NK-92 treated with Interleukin-12 subunit alpha and Interleukin-12 subunit beta, amount 100 ng/mL, for 24 hours (cell line): ENCODE measurements at places on chromosomes 2 and 18.

DNA sequence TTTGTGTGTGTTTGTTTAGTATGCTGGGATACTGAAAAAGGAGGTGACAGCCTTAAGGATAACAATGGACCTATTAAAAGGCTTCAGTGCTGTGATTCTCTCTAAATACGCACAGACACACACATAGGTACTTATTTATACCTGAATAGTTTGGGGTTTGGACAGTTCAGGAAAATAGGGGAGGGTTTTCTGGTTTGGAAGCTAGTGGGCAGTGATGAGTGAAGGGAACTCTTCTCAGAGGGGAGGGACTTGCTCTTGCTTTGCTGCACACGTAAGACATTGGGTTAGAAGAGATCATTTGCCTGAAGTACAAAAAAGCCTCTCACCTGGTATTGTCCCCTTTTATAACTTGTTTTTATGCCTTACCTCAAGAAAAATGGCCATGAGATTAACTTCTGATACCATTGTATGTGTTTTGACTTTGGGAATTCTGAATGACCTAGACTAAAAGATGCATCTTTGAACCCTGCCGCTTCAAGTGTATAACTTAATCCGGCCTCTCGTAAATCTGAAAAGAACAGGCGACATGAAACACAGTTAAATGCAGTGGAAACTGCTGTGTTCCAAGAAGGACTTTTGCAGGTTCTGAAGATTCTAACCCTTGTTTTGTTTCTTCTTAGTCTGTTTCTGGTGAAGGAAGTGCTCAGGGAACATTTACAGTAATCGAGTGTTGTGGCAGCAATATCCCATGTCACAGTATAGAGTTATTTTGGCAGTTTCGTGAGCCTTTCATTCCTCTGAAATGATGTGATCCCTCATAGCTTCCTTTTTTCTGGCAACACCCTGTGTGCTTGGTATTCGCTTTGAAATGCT, 2.5 kb downstream of the CRIM1 start:
- no peak for DNase-seq

DNA sequence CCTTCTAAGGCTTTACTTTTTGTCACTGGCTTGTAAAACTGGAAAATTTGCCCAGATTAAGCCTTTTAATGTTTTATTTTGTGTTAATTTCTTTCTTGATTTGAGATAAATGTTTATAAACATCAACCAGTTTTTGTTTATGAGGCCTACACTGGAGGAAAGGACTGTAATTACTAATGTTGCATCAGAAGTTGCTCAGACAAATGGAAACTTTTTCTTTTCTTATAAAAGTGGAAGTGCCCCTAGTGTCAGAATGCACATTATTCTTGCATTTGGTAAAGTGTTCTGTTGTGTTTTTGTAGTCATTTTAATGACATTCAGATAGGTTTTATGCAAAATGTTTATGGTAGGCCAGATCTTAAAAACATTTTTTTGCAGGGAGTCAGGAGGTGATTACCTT, 25.3 kb downstream of the LCLAT1 start:
- no peak for DNase-seq

- no peak for DNase-seq
Observed at GRCh38 chr2:48946449-48947048, 191.0 kb upstream of the LHCGR start.

DNA sequence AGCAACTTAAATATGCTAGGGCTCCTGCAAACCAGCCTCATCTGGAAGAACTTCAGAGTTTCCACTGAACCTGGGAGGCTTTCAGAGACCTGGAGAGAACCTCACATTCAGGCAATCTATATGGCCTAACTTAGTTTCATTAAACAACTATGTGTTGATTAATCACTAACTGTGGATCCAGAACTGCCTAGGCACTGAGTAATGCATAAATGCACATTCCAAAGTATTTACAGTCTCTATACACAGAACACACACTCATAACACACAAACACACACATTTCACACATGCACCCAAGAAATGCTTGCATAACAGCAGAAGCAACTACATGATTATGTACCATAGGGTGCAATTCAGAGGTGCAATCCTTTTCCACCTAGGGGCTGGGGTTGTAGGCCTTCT, 552.8 kb downstream of the BCL11A start:
- no peak for DNase-seq

DNA sequence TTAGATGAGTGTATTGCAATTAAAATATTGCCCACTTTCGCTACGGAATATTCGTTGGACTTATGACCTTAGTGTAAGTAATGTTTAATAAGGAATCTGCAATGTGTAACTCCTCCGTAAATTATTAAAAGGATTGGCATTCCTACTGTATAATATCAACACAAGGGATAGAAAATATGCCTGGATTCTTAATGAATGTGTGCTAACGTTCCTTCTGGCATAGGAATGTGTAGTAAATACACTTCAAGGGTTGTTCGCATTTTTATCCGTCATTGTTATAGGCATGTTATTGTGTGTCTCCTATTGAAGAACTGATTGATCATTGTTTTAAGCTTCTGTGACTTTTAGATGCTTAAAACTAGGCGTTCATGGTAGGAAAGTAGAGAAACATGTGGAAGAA, 134.5 kb downstream of the NEDD4L start:
- DNase-seq, result no peak

- no peak for DNase-seq
Observed at GRCh38 chr2:240898108-240898730, 2.3 kb upstream of the MAB21L4 start.

DNA sequence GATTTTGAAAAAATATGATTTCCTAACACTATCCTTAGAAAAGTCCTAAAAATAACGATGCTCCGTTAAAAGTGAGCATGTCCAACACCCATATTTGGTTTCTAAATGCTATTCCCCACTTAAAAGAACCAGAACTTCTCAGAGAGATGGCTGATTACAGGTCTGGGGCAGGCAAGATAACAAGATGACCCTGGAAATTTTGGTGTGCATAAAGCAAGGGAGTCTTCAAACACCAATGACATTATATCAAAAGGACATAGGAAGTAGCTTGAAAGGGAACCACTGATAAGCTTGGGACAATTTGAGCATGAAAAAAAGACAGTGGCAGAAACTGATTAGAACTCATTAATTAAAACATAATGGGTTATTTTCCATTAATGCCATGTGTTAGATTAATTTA, 17.9 kb downstream of the STK17B start:
- no peak for DNase-seq

GRCh38 chr2:172039011-172039704, 39.4 kb downstream of the METAP1D start:
- DNase-seq, result no peak

DNA sequence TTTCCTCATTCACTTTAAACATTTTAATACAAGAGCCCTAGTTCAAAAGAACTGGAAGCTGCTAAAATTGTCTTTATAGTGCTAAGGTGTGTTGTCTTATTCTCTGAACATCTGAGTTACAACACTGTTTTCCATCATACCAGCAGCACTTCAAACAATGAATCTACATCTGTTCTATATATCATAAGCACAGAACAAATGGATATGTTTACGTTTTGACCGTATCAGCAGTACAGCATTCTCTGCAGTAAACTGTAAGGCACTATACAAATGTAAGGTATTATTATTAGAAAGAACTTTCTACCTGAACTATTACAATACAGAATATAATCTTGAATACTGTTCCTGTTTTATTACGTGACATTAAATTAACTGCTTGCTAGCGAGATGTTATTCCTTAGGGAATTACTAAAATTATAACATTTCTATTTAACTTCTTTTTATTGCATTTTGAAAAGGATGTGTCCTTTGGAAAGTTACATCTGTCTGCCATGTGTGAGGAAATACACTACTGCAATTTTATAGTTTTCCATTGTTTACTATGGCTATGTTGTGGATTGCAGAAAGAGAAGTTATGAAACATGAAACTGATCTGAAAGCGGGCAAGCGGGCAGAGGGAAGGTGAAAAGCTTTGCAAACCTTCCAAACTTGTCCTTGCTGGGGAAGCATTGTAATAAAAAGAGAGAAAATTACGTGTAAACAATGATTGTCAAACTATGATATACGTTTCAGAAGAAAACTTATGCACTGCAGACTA, 13.7 kb downstream of the NCKAP1 start:
- DNase-seq, result no peak

GRCh38 chr2:178320011-178320585, 125.8 kb downstream of the OSBPL6 start:
- no peak for DNase-seq

- DNase-seq, result no peak
Observed at GRCh38 chr2:72803626-72804320, 22.1 kb downstream of the EXOC6B start.

GRCh38 chr2:25420820-25421237, 79.1 kb upstream of the DNMT3A start:
- DNase-seq, result no peak

- no peak for DNase-seq
Observed at GRCh38 chr2:231722721-231723307, 14.5 kb downstream of the PTMA start.

DNA sequence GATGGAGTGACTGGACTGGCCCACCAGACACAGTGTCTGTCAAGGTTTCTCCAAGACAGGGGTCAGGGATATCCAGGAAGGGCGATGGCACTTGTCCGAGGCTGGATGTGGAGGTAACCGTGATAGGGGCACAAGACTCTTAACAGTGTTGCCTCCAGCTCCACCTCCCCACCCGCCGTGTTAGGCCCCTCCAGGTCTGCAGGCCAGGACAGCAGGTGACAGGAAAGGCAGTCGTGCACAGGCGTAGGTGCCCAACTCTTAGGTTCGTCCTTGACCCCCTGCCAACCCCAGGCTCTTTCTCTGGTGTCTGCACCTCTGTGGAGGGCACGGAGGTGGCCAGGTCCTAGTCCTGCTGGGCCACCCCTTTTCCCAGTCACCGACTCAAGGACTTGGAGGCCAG, 10.1 kb downstream of the ITM2C start:
- DNase-seq, result no peak

DNA sequence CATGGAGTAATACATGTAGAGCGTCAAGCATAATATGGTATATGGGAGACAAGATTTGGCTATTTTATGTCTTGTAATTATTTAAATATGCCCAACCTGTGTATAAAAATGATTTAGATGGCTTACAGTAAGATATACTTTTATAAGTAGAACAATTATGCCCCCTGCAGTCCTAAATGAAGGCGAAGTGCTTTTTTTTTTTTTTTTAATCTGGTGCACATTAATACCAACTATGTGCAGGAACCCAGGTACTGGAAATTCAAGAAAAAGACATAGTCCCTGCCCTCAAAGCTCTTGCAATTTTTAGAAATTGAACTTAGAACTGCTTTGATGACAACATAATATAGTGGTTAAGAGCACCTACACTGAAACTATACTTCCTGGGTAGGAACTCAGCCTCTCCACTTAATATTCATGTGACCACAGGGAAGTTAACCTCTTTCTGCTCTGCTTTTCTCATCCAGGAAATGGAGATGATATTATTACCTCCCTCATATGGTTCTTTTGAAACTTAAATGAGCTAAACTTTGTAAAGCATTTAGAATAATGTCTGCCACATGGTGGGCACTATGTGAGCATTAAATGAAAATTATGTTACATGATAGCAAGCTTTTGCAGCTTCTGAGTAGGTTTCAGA, 38.1 kb downstream of the AFTPH start:
- no peak for DNase-seq

DNA sequence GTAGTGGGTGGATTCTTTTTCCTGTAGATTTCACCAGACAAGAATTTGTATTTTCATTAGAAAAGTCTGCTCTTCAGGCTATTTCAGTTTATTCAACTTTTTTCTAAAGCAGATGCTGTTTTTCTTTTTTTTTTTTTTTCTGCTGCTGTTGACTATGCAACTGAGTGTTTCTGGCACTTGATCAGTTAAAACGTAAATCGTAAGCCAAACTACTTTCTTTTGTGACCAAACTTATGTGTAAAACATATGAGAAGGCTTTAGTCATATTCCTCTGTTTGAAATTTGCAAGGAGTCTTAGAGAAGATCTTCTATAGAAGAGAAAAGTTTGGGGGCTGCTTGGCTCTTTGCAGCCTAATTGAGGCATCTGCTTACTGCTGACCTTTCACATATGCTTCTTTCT, 170.1 kb downstream of the PARD3B start:
- DNase-seq, result no peak

- no peak for DNase-seq
Observed at GRCh38 chr18:35030277-35030989, 10.8 kb upstream of the MAPRE2 start.

GRCh38 chr2:163735685-163736432, at the start of gene FIGN:
TSS of gene FIGN (minus strand) at chr2:163736008. CDS start at chr2:163734927, 1,081 bp downstream.
- DNase-seq, result no peak

DNA sequence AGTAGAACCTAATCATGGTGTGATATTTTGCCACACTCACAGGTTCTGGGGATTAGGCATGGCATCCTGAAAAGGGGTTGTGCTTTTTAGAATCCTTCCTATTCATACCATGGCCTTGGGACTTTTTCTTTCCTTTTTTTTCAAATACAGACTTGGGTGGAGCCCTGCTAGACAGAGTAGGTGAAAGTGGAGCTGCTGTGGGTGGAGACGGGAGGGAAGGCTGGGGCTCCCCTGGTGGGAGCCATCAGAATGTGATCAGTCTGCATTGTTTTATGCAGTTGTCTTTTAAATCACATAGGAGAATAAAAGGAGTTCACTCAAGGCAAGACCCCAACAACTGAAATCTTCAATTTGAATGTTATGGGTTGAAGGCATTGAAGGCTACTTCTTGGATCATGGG, 130.2 kb downstream of the VAPA start:
- no peak for DNase-seq

GRCh38 chr2:197149546-197149945, 161.0 kb downstream of the ANKRD44 start:
- DNase-seq, result no peak

GRCh38 chr2:178076130-178076529, 3.6 kb upstream of the PDE11A start:
- no peak for DNase-seq

DNA sequence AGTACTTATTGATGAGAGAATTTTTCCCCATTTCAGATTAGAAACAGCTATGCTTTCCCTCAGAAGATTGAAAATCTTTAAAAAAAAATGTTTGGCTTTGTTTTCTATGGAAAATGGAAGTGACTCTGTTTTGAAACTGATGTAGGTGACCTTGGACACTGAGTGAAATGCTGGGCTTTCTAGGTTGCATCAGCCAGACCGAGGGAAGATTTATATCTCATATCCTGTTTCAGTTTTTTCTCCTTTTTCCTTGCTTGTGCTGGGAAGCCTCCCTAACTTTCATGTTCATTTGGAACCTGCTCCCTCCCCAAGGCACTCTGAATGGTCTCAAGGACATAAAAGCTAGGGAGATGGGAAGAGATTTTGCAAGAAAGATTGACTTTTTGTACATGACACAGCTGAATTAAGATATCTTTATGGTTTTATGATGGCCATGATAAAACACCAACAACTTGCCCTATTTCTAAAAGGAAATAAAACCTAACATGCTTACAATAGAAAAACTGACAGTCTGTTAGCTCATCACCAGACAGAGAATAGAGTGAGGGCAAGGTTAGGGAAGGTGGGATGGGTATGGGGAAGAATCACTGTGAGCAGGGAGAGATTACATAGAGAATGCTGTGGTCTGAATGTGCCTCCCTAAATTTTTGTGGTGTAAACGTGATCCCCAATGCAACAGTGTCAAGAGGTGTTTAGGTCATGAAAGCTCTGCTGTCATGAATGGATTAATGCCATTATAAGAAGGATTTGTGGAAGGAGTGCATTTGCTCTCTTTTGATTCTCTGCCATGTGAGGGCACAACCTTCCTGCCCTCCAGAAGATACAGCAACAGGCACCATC, 249.7 kb downstream of the TPGS2 start:
- DNase-seq, result no peak
